ENCODE measurements at places on chromosomes 13 and 19. TPM values are rescaled to one million over a fixed set of nuclear protein-coding genes. Genes with fewer than 3 reads are reported as not detected.
A peak's percentile ranks its signal among the peaks of the same experiment; 100 is the strongest.

- DNase-seq, result no peak
Observed at GRCh38 chr19:40592170-40592569, 9.0 kb upstream of the LTBP4 start.

Gene FPR1
- 1.6 TPM for polyA plus RNA-seq

GRCh38 chr13:113065406-113066141 is 40.0 kb upstream of the F7 start:
- peak; percentile 34 for DNase-seq

DNA sequence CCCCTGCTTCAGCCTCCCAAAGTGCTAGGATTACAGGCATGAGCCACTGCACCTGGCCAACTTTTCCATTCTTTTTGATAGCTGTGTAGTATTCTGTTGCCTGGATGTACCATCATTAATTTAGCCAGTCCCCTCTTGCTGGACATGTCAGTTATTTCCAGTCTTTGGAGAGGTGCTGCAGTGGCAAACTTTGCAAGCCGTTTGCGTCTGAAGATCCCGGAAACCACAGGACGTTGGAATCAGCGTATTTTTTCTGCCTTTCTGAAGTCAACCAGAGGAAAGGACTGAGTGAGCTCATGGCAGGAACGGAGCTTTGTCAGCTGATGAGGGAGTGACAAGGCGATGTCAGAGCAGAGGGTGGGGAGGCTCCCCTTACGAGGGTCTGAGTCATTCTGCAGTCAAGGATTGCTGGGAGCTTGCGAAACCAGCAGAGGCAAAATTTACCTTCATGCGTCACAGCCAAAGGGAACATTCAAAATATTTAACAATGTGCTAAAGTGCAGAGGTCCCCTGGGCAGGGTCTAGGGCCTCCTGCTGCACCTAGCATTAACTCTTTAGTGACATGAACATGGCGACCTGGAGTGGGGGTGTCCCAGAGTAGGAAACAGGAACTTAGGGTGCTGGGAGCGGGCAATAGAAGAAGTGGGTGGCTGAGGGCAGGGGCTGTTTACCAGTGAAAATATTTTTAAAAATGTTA is 5.6 kb downstream of the C5AR1 start:
- DNase-seq, result no peak

GRCh38 chr13:44768775-44769581 is 192.8 kb upstream of the TSC22D1 start:
- DNase-seq, result no peak

Gene ZNF563
- 1.4 TPM for polyA plus RNA-seq

GRCh38 chr19:5103812-5104410 is 135.0 kb downstream of the KDM4B start:
- DNase-seq, result no peak

All from hindlimb muscle (tissue), 1 donor.